ENCODE measurements at places on chromosomes 1 and 21. TPM values are rescaled to one million over a fixed set of nuclear protein-coding genes. Genes with fewer than 3 reads are reported as not detected.

GRCh38 chr1:116855191-116855619, 54.5 kb upstream of the PTGFRN start:
- DNase-seq = peak; percentile 33

- no peak for DNase-seq
Observed at GRCh38 chr1:201781437-201781836, 47.5 kb upstream of the IPO9 start.

- DNase-seq = no peak
Observed at GRCh38 chr1:44664730-44665370, 9.4 kb downstream of the TMEM53 start.

DNA sequence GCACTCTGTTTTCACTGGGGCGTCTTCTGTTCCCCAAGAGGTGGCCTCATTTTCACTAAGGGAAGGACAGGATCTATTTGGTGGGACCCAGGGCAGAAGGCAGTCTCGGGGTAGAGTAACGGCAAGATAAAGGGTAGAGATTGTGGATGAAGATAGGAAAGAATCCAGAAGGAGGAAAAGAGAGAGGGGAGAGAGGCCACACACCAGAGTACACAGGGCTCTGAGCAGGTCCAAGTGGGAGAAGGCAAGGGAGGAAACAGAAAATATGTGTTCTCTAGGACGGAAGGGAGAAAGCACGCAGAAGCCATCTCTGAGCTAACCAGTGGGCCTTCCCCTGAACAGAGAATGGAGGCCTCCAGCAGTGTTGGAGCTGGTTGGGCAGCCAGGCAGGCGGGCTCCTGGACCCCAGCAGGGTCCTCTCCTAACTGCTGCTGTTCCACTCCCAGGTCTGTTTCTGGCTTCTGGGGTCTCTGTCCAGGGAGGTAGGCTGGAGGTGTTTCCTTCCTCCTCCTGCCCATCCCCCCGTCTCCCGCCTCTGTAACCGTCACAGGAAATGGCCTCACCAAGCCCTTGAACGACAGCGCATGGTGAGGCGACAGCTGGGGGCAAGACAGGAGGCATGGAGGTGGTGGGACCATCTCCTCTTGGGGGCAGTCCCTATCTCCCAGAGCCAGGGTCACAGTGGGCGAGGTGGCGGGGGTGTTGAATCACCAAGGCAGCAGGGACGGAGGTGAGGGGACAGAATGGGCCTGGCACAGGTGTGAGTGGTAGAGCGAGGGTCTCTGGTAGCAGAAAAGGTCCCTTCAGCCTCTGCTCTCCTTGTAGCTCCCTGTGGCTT, 649 bp downstream of the PTPN7 start:
- DNase-seq = peak; percentile 69

RGSL1 gene
- not detected for total RNA-seq

DNA sequence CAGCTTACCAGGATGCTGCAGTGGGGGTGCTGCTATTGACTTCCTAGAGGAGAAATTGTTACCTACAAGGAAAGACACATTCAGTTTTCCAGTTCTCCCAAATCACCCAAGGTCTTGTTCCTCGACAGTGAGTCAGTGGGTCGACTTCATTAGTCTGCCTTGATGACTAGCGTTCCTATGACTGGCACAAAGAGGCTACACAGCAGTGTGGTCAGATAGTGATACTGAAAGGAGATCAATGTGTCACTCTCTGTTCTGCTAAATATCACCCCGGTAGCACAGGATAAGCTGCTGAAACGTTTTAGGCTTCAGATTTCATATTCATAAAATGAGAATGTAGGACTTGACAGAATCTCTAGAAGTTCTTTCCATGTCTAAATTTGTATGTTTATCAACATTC, 357.4 kb downstream of the LMX1A start:
- no peak for DNase-seq

GRCh38 chr1:29304025-29304684, 67.8 kb downstream of the PTPRU start:
- no peak for DNase-seq

GRCh38 chr1:113975211-113975895, 3.9 kb upstream of the OLFML3 start:
- no peak for DNase-seq

GRCh38 chr1:3895279-3895950, 4.7 kb downstream of the C1orf174 start:
- no peak for DNase-seq

PPM1J gene
- 1.2 TPM for total RNA-seq

- DNase-seq = no peak
Observed at GRCh38 chr1:7515175-7515574, 255.9 kb upstream of the VAMP3 start.

SERTAD4 gene
- total RNA-seq = 5.9 TPM

GRCh38 chr1:61444288-61444687, 280.7 kb downstream of the TM2D1 start:
- DNase-seq = peak; percentile 50

DNA sequence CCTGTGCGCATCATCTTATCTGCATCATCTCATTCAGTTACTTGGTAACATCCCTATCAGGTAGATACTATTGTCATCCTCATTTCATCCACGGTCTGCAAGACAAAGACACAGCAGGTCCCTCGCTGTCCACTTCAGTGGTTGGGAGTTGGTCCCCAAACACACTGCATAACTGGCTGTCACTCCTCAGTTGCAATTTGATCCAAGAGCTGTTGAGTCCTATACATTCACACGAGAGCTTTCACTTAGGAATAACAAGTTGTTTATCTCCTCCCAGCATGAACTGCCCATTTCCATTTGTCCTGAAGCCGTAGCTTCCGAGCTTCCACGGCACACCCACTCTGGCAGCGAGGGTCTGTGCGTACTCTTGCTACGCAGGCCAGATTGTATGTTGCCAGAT, 472.0 kb downstream of the CAMTA1 start:
- no peak for DNase-seq

- peak; percentile 92 for DNase-seq
Observed at GRCh38 chr21:45533361-45533845, 8.8 kb downstream of the SLC19A1 start.

PCAT6 gene
- 1.4 TPM for total RNA-seq

GRCh38 chr21:41624674-41625310, 116.8 kb upstream of the TMPRSS2 start:
- no peak for DNase-seq

DNA sequence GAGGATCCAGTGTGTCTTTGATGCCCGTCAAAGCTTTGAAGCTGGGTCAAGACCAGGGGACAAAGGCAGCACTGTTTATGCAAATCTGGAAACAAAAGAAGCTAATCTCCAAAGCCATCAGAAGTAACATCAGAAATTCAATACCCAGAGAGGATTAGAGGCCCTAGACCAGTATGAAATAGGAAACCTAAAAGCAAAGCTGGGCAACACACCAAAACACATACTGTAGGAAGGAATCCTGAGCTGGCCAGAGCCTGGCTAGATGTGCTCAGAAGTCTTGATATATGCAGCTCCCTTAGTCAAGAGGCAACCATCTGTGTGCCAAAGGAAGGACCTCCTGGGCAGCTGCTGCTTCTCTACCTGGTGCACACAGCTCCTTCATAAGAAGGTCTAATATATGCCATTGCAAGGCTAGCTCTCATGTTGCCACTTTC, 12.3 kb downstream of the COLGALT2 start:
- DNase-seq = no peak

DNA sequence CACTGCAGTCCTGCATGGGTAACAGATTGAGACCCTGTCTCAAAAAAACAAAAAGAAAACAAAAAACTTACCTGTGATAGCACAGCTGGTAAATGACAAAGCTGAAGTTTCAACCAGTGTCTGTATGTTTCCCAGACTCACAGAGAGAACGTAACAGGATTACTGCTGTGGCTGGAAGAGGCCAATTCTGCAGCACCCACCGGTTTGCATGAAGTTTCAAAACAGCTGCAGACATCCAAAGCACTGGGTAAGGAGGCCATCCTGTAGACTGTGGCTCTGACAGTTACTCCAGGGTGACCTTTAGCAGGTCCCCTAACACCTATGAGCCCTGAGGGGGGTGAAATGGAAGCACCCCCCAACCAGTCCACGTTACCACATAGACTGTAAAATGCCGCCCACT, 7.5 kb downstream of the ID3 start:
- DNase-seq = no peak

DNA sequence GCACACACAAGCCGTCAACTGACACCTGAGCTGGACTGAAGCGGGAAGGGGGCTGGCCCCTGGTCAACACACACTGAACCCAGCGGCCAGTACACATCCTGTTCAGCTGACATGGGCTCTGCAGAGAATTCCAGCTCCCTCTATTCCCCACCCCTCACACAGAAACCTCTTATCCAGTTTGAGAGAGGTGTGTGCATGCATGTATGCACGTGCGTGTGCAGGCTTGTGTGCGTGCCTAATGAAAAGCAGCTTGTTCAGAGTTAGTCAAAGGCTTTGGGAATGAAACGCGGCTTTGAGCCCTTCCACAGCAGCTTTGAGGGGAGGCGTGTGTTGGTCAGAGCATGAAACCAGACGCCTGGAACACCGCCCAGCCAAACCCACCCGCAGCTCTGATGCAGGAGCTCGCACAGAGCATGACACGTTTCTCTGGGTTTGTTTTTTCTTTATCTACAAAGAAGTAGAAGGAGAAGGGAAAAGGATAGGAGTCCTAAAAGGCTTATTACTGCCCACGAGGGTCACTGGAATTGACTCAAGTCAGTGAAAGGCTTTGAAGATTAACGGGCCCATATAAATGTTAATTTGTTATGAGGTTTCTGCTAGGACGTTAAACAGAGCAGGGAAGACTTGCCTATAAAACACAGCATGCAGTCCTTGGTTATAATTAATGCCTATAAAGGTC, 184.2 kb downstream of the ETS2 start:
- no peak for DNase-seq

DNA sequence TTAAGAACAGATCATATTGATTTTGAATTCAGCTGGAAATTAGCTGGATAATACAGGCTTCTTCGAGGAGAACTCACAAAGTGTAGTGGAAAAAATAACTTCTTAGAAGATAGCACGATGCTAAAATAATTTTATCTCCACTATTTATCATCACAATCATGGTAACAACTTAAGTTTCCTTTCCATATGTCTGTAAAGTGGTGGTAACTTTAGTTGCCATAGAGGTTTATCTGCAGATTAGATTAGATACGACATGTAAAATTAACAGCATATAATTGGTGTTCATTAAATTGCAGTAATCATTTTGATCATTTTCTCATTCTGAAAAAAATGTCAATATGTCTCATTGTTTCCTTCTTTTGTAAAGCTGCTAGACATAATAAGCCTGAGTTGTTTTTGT, 921.5 kb downstream of the KCNT2 start:
- DNase-seq = no peak

- no peak for DNase-seq
Observed at GRCh38 chr1:109556563-109556962, 8.1 kb downstream of the GNAI3 start.

HAPLN2 gene
- total RNA-seq = not detected

EPHB2 gene
- 43.3 TPM for total RNA-seq

GRCh38 chr1:156438278-156438987, 62.1 kb downstream of the MEF2D start:
- DNase-seq = no peak

GRCh38 chr21:42959728-42960127, 14.6 kb upstream of the PKNOX1 start:
- no peak for DNase-seq

GRCh38 chr1:199691540-199691939, 336.0 kb upstream of the NR5A2 start:
- no peak for DNase-seq

DNA sequence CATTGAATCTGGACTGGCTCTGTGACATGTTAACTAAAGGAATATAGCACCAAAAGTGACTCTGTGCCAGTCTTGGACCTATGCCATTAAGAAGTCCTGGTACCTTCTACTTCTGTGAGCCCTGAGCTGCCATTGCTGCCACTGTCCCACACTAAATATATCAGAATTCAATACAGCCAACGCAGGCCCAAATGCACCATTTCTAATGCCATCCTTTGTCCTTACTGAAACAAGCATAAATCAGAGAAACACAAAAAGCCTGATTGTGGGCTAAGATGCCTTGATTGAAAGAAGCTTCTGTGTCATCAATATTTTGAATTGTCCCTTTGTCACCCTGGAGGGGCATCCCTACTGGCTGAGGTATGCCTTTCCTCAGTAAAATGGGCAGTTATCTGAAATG, 66.9 kb upstream of the NEK2 start:
- DNase-seq = no peak

GRCh38 chr1:212558693-212559480, 49.7 kb upstream of the ATF3 start:
- DNase-seq = peak; percentile 92

C4BPA gene
- 4.5 TPM for total RNA-seq

GRCh38 chr1:229887043-229887822, 179.8 kb upstream of the GALNT2 start:
- no peak for DNase-seq

DNA sequence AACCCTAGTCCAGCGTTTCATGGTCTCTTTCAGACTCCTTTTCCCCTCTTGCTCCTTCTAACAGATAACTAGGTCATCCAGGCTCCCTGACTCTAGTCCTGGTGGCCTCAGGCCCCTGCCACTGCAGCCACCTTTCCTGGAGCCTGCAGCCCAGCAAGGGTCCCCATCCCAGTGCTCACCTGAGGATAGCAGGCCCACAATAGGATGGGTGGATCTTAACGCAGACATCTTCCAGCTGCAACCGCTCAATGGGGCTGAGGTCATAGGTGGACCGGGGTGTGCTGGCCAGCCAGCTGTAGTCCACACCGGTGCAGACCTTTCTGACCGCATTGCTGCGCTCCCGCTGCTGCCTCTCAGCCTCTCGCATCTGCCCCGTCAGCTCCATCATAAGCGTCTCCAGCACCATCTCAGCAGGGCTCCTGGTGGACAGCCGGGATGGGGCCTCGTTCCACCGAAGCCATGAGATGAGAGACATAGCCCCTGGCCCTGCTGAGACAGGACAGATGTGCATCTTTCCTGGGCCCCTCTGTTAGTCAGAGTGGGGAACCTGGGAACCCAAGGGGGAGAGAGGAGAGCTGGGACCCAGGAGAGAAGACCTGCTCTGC, 10.9 kb downstream of the RD3 start:
- DNase-seq = no peak

MTARC1 gene
- total RNA-seq = 27.3 TPM

GRCh38 chr1:10456661-10457060, 6.8 kb downstream of the CORT start:
- DNase-seq = no peak

FCRL2 gene
- 1.1 TPM for total RNA-seq

DNA sequence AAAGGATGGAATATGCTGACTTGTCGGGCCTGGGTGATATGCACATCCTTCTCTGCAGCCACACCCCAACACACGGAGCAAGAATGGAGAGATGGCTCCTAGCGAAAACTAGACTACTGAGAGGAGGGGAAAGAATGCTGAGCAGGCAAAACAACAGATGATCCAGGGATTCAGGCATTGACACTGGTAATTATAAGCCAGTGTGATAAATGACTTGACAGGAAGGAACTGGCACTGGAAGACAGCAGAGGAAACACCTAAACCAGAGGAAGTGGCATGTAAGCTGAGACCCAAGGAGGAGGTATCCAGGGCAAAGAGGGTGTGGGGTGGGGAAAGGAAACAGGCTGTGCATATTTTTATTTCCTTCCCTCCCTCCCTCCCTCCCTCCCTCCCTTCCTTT, 31.7 kb upstream of the KHDRBS1 start:
- no peak for DNase-seq

GRCh38 chr1:245277276-245277675, 122.5 kb downstream of the KIF26B start:
- DNase-seq = no peak
